ENCODE measurements at places on chromosomes 2 and 18. TPM values are rescaled to one million over a fixed set of nuclear protein-coding genes. Genes with fewer than 3 reads are reported as not detected.

GRCh38 chr2:6940820-6941219 is 23.6 kb downstream of the RNF144A start:
- no peak overlapping the region for H3K27ac ChIP-seq
- no peaks in the 10 kb centered on the region for H3K4me1 ChIP-seq
- no peaks in the 10 kb centered on the region for H3K27me3 ChIP-seq
- no peak for DNase-seq
- H3K4me3 ChIP-seq: no peak overlapping the region

The ZSWIM2 gene
- 0.32 TPM for total RNA-seq

GRCh38 chr2:235505181-235505741 is 11.4 kb downstream of the AGAP1 start:
- DNase-seq: no peak
- no peaks in the 10 kb centered on the region for H3K36me3 ChIP-seq
- H3K4me3 ChIP-seq: no peak overlapping the region

- no peaks in the 10 kb centered on the region for H3K36me3 ChIP-seq
- DNase-seq: no peak
- H3K4me1 ChIP-seq: no peaks in the 10 kb centered on the region
- no peak overlapping the region for H3K27ac ChIP-seq
Observed at GRCh38 chr18:36381075-36381474, 83.6 kb downstream of the FHOD3 start.

GRCh38 chr2:23615216-23616020 is 230.4 kb downstream of the KLHL29 start:
- H3K4me3 ChIP-seq: no peak overlapping the region
- no peak for DNase-seq
- H3K27ac ChIP-seq: peak overlapping the region; percentile 86
- no peaks in the 10 kb centered on the region for H3K36me3 ChIP-seq
- H3K27me3 ChIP-seq: no peaks in the 10 kb centered on the region
- peaks cover 7% of the 10 kb centered on the region for H3K4me1 ChIP-seq

- no peaks in the 10 kb centered on the region for H3K27me3 ChIP-seq
- peak; percentile 75 for DNase-seq
- H3K27ac ChIP-seq: peak overlapping the region; percentile 96
- H3K4me3 ChIP-seq: peak overlapping the region; percentile 99
- H3K36me3 ChIP-seq: no peaks in the 10 kb centered on the region
- H3K4me1 ChIP-seq: peaks cover 21% of the 10 kb centered on the region
Observed at GRCh38 chr2:96869281-96869821, 529 bp downstream of the SEMA4C start.

- H3K36me3 ChIP-seq: no peaks in the 10 kb centered on the region
- DNase-seq: no peak
- no peaks in the 10 kb centered on the region for H3K27me3 ChIP-seq
- H3K27ac ChIP-seq: no peak overlapping the region
Observed at GRCh38 chr18:35572644-35573043, 8.9 kb upstream of the GALNT1 start.

DNA sequence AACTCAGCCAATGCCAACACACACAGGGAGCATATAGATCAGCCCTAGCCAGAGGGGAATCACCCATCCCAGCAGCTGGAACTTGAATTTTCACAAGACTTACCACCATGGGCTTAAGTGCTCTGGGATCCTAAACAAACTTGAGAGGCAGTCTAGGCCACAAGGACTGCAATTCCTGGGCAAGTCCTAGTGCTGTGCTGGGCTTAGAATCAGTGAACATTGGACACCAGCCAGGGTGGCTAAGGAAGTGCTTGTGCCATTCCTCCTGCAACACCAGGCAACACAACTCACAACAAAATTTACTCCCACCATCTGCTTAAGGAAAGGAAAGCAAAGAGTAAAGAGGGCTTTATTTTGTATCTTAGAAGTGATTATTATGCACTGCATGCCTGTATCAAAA is 38.9 kb downstream of the SRD5A2 start:
- no peak overlapping the region for H3K27ac ChIP-seq
- no peaks in the 10 kb centered on the region for H3K36me3 ChIP-seq
- DNase-seq: no peak
- H3K27me3 ChIP-seq: no peaks in the 10 kb centered on the region

GRCh38 chr18:28855524-28855923 is 678.6 kb upstream of the CDH2 start:
- H3K27ac ChIP-seq: no peak overlapping the region
- no peaks in the 10 kb centered on the region for H3K27me3 ChIP-seq
- no peaks in the 10 kb centered on the region for H3K4me1 ChIP-seq
- no peak overlapping the region for H3K4me3 ChIP-seq

DNA sequence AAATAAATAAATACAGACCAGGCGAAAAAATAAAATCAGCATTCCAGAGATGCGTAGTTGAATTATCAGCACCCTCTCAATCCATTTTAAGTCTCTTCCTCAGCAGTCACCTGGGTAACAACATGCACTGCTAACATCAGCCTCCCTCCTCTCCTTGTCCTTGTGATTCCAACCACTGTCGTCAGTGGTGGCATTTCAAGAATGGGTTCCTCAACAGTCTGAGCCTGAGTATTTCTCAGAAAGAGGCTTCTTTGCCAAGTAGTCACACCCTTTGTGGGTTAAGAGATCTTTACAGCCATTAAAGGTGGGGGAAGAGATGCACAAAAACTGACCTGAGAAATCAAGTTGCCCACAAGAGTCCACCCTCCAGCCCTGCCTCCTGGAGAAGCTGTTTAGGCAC is 39.0 kb downstream of the NOL10 start:
- DNase-seq: no peak
- no peaks in the 10 kb centered on the region for H3K4me1 ChIP-seq

Data from breast epithelium (tissue), 4 donors.